ENCODE measurements at places on chromosomes 3 and 15.

DNA sequence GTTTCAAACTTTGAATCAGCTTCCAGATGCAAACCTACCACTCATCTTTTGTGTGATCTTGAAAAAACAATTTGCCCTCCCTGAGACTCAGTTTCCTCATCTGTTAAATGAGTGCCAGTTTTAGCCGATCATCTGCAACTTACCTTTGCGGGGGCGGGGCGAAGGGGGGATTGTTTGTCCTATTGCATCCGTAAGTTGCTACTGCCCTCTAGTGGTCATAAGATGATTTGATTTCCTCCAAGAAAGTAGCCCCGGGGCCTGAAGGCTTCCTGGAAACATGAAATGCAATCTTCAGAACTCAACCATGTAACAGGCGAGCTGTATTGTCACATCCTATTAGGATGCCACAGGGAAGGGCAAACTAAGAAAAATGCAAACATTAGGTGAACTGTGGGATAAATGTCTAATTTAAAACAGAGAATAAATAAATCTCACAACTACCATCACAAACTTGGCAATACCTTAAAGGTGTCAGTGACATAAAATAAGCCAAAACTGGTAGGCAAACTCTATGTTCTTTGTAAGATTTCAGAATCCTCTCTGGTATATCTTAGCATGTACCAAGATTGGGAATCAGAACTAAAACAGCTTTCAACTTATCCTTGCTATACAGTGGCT lies 63.5 kb upstream of the CLDN18 start:
- DNase-seq, result peak; percentile 80

GRCh38 chr3:27509376-27509775 lies 25.2 kb upstream of the SLC4A7 start:
- DNase-seq, result no peak

DNA sequence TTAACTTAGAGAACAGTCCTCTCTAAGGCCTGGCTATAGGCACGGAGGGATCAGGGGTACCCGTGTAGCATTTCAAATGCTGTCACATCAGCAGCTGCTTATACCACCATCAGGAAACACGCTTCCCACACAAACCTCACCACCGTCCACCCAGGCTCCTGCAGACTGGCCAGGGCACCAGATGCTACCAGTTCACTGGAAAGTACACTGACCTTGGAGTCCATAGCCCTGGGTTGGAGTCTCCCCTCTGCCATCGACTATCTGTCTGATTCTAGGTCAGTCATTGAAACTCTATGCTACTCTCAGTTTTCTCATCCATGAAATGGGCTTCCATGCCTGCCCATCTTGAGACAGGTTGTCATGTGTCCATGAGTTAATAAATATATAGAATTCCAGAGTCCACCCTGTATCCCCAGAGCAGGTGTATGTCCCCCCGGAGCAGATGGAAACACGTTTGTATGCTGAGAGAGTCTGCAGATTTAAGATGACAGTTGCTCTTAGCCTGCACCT lies 156.0 kb upstream of the SMAD3 start:
- DNase-seq, result no peak

DNA sequence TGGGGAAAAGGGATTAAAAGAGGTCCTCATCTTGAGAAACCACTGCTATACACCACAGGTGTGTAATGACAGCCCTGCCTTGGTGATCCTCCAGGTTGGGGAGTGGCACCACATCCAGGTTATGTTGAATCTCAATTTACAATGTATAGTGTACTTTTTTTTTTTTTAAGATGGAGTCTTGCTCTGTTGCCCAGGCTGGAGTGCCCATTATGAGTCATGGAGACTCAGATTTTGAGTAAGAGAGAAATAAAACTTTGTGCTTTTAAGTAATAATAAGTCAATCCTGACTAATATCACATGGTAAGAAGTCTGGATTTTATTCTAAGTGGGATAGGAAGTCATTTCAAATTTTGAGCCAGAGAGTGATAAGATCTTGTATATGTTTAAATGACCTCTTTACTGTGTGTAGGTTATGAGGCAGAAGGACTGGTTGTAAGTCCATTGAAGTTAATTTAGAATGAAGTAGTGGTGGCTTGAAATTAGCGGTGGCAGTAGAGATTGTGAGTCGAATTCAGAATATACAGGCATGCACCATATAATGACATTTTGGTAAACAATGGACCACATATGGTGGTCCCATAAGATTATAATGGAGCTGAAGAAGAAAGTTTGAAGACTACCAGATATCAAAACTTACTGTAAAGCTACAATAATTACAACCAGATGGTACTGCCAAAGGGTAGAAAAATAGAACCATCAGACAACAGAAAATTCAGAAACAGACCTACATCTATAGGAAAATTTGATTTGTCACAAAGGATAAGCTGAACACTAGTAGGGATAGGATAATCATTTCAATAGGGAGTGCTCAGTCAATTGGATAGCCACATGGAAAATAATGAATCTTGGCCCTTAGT lies 20.7 kb downstream of the POPDC2 start:
- DNase-seq, result no peak

DNA sequence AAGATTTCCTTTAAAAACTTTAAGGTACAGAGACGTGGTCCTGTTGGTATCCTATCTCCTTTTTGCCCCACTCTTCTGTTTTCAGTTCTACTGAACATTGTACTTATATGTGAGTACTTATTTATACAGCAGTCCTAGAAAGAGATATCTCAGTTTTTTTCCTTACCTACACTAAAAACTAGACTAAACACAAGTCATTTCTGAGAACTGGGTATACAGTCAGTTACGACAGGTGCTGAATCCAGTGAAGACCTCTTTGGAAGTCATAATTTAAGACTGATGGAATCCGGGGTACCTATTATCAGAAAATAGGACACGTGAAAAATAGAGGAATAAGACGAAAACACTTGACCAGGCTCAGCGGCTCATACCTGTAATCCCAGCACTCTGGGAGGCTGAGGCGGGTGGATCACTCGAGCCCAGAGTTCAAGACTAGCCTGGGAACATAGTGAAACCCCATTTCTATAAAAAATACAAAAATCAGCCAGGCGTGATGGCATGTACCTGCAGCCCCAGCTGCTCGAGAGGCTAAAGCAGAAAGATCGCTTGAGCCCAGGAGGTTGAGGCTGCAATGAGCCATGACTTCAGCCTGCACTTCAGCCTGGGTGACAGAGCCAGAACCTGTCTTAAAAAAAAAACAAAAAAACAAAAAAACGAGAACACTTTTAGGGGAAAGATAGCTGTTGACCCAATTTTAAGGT lies 76.3 kb downstream of the KLHL25 start:
- no peak for DNase-seq
